Astrocyte of the spinal cord (primary cell): ENCODE measurements at places on chromosomes 1 and 21.

- DNase-seq = no peak
Observed at GRCh38 chr1:220797553-220797952, 10.8 kb downstream of the MTARC1 start.

DNA sequence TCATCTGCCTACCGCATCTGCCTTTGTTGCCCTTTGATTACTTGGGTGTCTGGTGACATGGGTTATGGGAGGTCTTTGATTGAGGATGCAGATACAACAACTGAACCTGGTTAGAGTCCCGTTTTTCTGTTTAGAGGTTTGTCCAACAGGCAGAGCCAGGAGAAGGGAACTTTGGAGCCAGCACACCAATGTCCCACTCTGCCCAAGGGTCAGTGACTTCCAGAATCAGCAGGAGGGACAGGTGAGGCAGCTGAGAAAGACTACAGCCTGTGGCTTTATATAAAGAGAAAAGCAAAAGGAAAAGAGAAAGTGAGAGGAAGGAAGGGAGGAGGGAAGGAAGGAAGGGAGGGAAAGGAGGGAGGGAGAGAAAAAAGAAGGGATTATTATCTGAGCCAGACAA, 101.5 kb upstream of the ZNF644 start:
- DNase-seq = no peak

- DNase-seq = no peak
Observed at GRCh38 chr1:246187834-246188372, 319.2 kb downstream of the SMYD3 start.

GRCh38 chr1:243428617-243429342, 172.9 kb downstream of the SDCCAG8 start:
- DNase-seq = no peak

DNA sequence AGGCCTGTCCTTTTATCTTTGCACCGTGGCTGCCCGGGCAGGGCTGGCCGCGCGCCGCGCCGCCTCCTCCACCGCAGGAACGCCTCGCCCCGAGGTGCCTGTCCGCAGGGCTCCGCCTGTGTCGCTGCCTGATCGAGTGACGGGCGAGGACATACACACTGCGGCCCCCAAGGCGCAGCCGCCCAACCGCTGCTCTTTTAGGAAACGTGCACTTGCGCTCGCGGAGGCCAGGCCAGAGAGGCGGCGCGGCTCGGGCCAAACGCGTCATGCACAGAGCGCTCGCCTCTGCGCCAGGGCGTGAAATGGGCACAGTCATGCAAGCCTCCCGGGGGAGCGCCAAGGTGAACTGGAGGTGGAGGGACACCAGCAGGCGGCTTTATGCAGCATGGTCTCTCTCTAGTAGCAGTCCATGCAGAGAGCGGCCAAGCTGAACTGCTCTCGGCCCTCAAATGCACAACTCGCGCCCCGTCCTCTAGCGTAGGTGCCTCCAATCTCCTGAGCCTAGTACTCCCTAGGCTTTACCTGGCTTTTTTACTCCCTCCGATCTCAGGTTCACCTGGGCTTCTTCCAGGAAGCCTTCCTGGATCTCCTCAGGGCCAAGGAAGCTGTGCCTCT, 12.9 kb downstream of the TRABD2B start:
- DNase-seq = no peak

DNA sequence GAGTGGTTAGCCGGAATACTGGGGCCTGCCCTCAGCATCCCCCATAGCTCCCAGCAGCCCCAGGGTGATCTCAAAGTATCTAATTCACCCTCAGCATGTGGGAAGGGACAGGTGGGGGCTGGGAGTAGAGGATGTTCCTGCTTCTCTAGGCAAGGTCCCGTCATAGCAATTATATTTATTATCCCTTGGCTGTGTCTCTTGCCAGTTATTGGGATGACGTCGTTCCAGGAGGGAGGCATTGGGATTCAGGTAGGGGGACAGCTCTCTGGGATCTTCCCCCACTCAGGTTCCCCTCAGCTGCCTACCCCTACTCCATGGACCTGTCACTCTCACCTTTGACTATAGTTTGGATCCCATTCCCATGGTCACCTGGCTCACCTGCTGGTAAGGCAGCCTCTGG, 11.9 kb upstream of the PEAR1 start:
- DNase-seq = no peak

GRCh38 chr1:180845352-180845751, 67.3 kb upstream of the KIAA1614 start:
- DNase-seq = no peak

GRCh38 chr21:42574234-42575027, 60.8 kb downstream of the SLC37A1 start:
- no peak for DNase-seq

GRCh38 chr1:62528015-62528414, 69.3 kb upstream of the ANGPTL3 start:
- DNase-seq = no peak

DNA sequence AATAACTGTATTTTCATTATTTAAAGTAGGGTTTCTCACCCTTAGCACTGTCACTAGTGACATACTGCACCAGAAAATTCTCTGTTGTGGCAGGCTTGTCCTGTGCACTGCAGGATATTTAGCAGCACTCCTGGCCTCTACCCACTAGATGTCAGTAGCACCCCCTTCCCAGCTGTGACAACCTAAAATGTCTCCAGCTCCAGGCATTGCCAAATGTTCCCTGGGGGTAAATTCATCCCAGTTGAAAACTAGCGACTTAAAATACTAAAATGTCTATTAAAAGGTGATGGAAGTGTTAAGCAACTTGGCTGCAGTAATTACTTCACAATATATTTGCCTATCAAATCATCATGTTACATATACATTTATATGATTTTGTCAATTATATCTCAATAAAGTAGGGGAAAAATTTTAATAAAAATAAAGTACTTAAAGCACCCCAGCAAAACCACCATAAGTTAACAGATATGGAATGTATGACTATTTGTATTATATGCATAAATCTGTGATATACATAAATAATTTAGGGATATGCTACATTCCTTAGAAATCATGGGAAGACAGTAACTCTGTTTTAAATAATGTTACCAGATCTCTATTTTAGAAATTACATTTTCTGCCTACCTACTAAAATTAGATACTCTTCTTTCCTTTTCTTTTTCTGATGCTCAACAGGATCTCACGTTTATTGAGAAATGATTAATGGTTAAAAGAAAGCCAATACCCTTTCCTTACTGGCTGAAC, 74.6 kb downstream of the ARID4B start:
- peak; percentile 70 for DNase-seq

GRCh38 chr1:225486856-225487255, 59.0 kb upstream of the LBR start:
- DNase-seq = no peak

- DNase-seq = no peak
Observed at GRCh38 chr1:237938553-237938952, 47.8 kb upstream of the ZP4 start.

DNA sequence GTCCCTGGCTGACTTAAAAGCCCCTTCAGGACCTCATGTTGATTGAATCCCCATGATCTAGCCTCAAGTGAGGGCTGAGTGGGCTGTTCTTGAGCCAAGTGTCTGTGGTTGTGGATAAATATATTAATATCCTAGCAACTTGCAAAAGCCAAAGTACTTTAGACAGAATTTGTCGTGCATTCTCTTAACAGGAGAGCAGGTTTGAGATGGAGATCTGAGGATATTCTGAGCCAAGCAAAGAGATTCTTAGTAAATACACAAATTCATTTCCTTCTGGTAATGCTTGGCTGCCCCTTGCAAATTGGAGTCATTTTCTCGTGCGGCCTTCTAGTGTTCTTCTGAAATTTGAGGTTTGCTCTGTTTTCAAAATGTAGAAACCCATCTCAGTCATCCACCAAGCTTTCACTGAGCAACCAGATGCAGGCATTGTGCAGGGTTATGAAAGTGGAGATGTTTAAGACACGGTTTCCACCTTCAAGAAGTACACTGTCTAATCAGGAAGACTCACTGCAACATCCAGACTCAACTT, 242.1 kb upstream of the JUN start:
- DNase-seq = peak; percentile 90

DNA sequence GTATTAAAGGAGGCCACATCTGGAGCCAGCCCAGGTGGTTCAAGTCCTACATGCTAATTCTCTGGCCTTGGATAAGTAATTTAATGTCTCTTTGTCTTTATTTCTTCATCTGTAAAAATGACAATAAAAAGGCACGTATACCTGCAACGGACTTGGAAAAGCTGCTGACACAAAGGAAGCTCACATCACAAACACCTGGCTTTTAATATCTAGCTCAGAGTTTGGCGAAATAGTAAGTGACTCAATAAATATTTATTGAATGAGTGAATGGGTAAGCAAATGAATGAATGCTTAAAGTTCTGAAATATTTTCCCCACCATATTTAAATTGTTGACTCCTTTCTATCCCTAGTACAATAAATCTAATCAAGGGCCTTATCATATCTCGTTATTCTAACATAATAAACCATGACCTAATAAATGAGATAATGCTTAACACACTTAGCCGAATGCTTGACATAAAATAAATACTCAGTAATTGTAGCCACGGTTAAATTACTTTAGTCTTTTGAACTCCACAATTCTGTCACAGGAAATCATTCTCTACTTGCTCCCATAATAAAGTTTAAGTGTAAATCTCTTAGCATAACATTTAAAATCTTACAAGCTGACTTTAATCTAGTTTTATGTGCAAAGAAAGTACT, 74.7 kb upstream of the PALMD start:
- no peak for DNase-seq
